CMK (cell line): ENCODE measurements at places on chromosomes 4 and X.

- no peak for DNase-seq
Measured at GRCh38 chrX:15310117-15310516, 5.3 kb downstream of the ASB11 start.

DNA sequence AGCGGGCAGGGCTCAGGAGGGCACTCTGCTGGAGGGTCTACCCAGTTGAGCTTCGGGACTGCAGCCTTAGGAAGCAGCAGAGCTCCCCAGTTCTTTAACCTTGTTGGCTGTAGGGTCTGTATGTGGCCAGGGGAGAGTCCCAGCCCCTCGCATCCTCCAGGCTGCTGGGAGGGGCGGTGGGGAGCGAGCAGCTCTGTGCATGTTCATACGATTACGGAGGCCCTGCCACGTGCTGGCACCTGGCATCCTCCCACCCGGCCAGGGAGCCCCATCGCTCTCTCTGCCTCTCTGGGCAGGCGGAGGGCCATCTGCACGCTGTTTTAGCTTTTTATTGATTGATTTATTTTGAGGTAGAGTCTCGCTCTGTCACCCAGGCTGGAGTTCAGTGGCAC, 21.2 kb downstream of the NSG1 start:
- DNase-seq, result no peak

DNA sequence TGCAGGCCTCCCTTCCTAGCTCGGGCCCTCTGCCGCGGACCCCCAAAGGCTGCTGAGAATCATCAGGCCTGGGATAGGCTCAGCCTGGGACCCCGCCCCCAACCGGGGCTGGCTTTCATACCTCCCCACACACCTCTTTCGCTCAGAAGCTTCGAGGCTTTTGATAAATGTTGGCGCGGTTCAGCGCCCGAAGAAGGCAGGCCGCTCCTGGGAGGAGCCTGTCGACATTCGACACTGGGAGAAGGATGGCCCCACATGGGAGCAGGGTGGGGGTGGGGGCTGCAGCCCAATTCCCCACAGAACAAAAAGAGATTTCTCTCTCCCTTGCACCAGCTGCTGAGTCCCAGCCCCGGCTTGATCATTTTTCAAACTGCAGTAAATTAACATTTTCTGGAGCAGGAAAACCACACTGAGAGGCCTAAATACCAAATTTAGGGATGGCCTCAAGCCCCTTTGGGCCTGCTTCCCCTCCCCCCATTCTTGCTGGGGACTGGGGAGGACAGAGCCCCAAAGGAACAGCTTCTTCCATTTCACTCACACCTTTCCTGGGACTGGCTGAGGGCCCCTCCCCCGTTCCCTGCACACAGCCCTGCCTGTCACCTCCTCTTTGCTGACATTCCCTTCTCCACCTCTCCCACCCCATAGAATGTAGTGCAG, 112.9 kb upstream of the PJA1 start:
- DNase-seq, result no peak

- no peak for DNase-seq
Measured at GRCh38 chr4:136489101-136489500, 1043.2 kb downstream of the PCDH18 start.
